ENCODE measurements at places on chromosomes 6 and 20.

GRCh38 chr20:962683-963082 is 39.4 kb downstream of the RSPO4 start:
- no peak for DNase-seq

DNA sequence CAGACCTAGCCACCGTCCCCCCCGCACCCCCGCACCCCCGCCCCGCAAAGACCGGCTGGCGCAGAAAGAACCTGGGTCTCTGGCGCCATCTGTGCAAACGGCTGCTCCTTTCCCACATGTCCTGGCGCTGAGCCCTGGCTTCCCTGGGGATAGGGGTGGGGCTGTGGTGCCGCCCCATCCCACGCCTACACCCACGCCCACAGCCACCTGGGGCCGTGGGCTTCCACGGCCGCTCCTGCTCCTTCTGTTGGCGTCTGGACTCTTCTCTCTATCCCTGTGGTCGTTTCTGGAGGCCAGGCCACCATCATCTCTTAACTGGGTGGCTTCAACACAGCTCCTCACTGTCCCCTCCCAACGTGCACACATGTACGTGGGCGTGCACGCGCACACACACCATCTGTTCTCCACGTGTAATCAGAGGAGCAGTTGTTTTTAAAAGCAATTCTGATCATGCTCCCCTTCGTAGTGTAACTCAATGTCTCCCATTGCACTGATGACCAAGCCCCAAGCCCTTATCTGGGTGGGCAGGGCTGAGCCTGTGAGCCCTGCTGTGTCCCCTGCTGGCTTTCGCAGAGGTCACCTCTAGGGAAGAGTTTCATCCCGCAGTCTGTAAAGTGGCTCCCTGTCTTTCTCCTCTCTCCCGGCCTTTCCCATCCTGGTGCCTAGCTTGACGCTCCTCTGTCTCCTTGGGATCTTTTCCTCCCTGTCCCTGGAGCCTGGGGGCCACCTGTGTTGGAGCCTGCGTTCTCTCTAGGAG is 31.9 kb upstream of the FAM83D start:
- DNase-seq: no peak

DNA sequence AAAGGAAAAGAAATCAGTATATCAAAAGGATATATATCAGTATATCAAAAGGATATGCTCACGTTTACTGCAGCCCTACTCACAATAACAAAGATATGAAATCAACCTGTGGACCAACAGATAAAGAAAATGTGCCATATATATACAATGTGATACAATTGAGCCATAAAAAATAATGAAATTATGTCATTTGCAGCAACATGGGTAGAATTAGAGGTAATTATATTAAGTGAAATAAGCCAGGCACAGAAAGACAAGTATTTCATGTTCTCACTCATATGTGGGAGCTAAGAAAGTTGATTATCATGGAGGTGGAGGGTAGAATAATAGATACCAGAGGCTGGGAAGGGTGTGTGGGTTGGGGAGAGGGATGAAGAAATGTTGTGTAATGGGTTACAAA is 102.9 kb upstream of the MARCKS start:
- DNase-seq: no peak

DNA sequence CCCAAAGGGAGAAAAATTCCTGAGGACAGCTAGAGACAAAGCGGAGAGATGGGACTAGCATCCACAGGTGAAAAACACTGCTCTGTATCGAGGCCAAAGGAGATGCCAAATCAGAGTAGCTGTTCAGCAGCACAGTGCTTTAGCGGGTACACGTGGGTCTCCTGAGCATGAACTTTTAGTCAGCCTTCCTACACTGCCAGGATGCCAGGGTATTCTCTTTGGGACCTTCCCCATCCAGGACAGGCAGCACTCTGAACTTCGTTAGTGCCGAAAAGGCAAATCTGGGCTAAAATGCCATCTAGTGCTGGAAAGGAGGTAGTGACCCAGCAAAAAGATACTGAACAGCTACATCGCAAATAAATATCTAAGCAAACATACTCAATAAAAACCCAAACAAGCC is 64.9 kb downstream of the C6orf58 start:
- DNase-seq: no peak

DNA sequence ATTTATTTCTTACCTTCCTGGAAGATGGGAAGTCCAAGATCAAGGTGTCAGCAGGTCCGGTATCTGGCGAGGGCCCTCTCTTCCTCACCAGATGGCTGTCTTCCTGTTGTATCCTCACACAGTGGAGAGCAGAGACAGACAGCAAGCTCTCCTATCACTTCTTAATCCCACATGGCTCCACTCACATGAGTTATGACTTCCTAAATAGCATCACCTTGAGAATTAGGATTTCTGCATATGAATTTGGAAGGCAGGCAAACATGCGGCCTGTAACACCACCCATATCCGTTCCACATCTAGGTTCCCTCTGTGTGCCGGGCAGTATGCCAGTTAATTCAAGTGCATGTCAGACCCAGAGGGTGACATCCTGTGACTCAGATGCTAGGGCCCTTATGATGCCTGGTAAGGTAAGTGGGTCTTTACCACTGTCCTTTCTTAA is 2.1 kb downstream of the RAET1E start:
- peak; percentile 8 for DNase-seq

DNA sequence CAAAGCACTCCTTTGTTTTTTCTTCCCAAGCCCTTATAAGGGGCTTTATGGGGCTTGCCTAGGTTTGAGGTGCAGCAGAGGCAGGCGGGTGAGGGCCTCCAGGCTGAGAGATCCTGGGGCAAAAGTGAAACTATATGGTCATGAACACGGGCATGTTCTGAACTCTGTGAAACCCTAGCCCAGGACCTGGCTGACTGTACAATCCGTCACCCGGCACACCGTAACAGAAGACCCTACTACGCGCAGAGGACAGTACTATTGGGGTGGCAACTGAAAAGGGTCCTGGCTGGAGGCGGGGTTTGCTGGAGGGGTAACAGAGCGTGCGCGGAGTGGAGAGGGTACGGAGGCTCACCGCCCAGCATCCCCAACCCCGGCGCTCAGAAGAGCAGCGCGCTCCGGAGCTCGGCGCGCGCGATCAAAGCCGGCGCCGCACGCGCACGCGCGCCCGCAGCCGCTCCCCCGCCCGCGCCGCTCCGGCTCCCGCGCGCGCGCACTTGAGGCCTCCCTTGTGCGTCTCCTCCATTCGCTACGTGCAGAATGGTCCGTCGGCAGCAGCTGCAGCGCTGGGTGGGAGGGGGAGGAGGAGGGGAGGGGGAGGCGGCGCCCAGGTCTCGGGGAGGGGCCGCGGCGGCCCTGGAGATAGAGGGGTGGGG is 54.2 kb downstream of the MRPL14 start:
- no peak for DNase-seq

DNA sequence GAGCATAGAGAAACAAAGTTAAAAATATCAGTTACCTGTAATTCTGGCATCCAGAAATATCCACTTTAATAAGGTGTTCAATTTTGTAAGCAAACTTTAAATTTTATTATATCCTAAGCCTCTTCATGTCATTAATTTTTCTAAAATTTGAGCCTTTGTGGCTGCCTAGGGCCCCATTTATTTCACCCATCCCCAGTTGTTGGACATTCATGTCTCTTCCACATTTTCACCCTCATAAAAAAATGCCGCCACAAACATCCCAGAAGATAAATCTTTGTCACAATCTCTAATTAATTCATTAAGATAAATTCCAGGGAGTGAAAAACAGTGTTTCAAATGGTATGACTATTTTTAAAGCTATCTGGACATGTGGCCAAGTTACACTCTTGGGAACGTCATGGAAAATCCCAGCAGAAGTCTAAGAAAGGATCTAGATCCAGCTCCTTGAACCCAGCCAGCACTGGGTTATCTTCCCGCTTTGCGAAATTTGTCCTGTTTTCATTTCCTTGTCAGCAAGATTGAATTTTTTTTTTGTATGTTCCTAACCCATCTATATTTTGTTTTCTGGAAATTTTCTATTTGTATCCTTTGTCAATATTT is 97.2 kb downstream of the TMEM242 start:
- DNase-seq: no peak

DNA sequence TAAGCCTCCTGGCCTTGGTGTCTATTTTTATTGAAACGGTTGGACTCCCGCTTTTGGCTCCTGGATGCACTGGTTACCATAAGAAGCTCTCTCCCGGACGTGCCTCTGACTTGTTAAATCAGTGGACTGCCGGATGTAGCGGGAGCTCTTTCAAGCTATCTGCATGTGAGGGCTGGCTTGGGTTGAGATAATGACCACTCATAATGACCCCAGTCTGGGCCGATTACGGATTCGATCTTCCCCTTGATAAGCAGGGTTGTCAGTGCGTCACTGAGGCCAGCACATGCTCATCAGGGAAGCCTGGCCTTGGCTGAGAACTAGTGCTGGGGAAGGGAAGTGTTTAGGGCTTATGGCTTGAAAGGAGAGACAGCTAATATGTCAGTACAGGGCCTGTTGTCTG is 528.1 kb downstream of the CDH26 start:
- no peak for DNase-seq

DNA sequence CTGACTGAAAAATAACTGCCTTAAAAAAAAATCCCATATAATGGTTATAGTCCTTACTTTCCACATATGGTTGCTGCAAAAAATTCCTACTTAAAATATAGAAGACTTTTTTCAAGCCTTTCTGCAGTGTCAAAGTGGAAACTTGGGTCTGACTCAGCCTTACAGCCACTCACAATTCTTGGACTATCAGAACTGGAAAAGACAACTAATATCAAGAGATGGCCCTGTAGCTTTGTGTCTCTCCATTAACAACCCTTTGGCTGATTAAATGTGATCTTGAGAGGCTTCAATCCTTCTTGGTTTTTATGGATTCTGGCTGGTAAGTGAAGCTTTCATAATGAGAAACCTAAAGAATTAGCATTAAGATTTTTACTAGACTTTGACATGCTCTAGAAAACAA is 307.8 kb downstream of the RNGTT start:
- no peak for DNase-seq

GRCh38 chr6:56288347-56288746 is 41.0 kb upstream of the COL21A1 start:
- no peak for DNase-seq

DNA sequence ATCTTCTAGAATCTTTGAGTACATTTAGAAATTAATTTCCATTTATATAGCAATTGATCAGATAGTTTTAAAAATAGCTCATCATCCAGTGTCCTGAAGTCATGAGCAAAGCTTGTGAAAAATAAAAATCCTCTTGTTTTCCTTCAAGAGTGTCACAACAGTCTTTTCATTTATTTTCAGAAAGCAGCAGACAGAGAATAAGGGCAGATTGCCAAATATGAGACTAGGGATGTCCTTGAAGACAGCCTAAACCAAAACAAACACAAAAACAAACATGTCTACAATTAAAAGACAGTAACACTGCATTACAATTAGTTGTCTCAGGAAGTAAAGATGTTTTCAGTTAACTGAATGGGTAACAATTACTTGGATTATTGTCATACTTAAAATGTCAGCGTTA is 682.8 kb downstream of the TFAP2A start:
- DNase-seq: no peak

DNA sequence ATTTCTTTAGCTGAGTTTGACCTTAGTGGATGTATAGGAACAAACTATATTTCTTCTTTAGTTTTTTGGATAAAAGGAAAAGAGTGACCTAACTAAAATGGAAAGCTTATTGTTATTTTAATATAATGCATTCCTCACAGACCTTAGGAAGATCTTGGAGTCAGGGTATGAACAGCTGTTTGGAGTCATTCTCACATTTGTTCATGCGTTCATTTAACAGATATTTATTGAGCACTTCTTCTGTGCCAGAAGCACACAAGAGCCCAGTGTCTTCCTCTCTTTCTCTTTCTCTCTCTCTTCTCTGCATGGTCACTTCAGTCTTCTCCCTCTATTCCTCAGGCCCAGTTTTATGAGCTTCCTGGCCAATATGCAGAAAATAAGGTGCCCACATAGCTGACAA is 744.0 kb upstream of the MAP3K7 start:
- DNase-seq: no peak

DNA sequence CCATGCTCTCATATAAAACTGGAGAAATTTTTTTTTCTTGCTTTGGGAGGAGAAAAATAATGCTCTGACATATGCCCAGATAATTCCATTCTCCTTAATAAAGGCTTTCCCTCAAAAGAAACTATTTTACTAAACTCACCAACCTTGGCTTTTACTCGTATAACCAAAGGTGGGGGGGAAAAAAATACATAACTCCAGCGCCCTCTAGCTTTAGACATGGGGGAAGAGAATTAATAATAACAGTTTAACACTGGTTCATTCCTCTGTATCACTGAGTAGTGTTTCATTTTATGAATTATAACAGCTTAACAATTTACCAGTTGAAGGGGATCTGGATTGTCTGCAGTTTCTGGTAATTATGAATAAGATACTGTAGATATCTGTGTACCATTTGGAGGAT is 1226.1 kb downstream of the GRIK2 start:
- DNase-seq: no peak

DNA sequence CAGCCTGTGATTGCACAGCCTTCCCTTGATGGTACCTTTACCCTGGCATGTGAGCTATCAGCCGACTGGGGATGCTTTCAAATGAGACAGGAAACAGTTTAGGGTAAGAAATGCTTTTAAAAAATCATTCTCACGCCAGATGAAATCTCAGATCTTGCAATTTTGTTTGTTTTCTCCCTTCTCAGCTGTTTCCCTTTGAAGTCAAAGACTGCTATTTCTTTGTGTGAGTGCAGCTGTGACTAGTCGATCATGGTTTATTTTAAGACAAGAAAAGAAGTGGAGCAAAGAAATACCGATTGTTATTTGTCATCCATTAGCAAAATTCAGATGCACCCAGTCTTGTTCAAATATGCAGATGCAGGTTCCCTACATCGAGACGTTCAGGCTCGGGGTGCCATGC is 489.7 kb downstream of the QKI start:
- no peak for DNase-seq

GRCh38 chr6:3077430-3077829 is 9.1 kb downstream of the RIPK1 start:
- DNase-seq: no peak

DNA sequence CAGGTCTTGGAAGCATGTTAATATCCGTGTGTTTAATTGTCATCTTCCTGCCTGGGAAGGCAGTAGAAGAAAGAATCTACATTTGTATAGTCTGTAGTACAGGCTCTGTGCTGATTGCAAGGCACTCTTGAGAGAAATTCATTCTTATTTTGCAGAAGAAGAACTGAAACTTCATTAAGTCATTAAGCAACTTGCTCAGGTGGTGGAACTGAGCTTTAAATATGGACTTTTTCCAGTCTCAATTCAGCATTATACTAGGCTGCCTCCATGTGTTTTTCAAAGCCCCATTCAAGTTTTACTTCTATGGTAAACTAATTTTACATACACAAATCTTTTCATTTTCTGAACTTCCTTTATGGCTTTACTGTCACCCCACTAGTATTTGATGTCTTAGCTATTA is 18.7 kb downstream of the ZNF451 start:
- no peak for DNase-seq

Measured in NCI-H2081 treated with DMSO at 0.1 percent for 48 hours (cell line).